ENCODE measurements at places on chromosomes 3 and 15.

DNA sequence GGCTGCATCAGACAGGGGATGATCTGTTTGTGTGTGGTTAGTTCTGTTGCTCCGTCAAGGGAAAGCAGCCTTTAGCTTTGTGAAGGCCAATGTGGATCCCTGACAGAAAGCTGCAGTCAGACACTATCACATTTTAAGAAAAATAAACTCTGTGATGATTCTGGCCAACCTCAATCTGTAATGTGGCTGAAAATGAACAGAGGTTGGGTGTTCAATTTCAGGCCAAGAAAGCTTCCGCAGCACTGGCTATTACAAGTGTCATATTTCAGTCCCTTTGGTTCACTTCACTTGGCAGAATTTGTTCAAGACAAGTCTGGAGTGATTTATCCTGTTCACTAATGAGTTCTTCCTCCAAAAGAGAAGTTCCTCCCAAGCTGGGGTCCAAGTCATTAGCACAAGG, 571.8 kb upstream of the IL12A start:
- no peak for DNase-seq

DNA sequence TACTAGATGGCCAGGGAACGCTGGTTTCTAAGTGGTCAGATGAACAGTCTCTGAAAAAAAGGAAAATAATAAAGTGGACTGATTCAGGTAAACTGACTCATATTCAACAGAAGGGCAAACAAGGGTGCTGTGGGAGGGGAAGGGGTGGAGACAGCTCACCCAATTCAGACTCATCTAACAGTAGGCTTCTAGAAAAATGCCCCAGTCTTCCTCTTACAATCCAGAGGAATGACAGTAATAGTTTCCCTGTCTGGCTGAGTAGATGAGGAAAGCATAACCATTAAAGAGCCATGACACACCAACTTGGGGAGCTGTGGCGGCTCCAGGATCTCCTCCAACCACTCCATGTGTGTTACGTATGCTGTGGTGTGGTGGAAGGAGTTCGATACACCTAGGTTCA, 231.4 kb upstream of the UMPS start:
- no peak for DNase-seq

GRCh38 chr15:62296756-62297507, 131.8 kb upstream of the C2CD4B start:
- no peak for DNase-seq

- DNase-seq = no peak
Measured at GRCh38 chr3:155657161-155657560, 87.7 kb downstream of the PLCH1 start.

GRCh38 chr3:8112587-8112986, 389.0 kb upstream of the LMCD1 start:
- DNase-seq = no peak

GRCh38 chr15:59191855-59192237, 14.8 kb upstream of the LDHAL6B start:
- DNase-seq = no peak

DNA sequence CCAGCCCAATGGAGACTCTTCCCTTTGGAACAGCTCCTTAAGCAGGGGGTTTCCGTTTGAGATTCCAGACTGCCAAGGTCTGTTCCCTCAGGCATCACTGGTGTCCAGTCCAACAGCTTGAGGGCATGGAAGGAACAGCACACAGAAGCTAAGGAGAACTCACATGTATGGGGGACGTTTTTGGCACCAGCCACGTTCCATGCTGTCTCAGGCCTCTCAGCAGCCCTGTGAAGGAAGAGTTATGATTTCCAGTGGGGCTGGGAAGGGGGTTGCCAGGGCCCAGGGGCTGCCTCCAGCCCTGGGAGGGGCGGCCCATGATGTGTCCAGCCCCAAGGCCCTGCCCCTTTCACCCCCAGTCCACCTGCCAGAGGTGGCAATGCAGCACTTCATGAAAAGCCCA, 7.5 kb upstream of the RHO start:
- DNase-seq = no peak

DNA sequence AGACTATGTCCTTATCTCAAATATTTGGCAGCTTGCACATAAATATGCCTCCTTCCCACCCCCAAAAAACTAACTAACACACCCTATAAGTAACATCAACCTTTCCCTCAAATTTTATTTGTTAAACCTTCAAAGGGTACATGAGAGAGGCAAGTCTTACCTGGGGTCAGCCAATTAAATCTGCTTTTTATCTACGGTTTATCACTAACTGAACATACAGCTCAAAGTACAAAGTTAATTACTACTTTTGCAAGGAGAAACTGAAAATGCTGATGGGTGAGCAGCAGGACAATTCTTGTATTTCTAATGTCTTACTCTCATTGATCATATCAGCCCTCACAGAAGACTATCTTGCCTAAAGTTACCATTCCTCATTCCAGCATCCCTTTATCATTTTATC, 34.6 kb downstream of the MTHFS start:
- no peak for DNase-seq

DNA sequence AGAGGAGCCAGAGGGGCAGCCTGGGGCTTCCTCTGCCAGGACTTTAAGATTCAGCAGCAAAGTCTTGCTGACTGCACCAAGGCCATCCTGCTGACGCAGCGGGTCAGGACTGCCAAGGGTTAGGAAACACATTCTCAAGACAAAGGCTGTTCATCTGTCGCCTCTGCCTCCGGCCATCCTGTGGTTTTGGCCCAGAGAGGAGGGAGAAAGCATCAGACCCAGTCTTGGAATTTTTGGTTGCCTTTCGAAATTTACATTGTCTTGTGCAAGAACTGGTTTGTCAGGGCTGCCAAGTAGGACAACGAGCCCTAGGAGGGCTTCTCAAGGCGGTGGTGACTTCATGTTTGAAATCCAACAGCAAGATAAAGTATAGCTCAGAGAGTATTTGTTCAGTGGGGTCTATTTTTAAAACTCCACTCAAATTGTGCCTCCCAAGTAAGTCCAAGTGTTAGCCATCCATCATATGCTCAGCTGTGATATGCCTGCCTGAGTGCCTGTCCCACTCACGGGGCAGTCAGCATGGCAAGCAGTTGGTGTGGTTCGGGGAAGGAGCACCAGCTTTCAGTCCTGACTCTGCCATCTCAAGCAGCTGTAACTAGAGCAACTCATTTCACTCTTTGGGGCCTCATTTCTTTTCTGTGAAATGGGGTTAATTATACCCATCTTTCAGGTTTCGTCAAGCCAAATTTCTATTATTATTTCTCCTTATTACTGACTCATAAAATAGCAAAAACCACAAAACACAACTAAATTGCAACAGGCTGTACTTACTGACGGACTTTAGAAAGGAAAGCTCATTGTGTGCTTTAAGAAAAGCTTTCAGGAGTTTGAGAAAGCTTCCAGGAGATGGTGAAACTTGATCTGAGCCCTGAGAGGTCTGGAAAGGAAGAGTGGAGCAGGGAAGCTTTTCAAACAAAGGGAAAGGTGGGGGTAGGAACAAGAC, 42.4 kb upstream of the RHO start:
- no peak for DNase-seq

DNA sequence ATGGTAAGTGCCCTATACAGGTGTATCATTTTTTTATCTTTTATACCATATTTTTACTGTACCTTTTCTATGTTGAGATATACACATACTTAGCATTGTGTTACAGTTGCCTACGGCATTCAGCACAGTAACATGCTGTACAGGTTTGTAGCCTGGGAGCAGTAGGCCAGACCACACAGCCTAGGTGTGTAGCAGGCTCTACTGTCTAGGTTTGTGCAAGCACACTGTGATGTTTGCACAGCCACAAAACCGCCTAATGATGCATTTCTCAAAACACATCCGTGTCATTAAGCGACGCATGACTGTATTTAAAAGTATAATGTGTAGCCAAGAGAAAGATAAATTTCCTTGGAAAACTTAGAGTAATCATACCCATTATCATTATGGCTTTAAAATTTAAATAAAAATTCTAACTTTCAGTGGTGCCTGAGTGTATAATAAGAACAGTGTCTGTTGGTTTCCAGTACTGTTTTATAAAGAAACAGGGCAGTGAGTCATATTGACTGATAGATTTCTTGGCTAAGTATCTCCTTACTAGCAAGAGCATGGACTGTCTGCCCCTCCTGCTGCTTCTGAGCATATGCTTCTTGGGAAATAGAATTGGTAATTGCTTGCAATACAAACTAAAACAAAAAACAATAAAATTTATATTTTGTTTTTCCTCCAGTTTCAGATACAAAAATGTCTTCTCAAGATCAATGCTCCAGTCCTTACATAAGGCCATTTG, 18.3 kb downstream of the CALML4 start:
- no peak for DNase-seq
